ENCODE measurements at places on chromosomes 7 and 10.

GRCh38 chr7:77501192-77501515, 35.9 kb upstream of the PTPN12 start:
- DNase-seq = no peak

DNA sequence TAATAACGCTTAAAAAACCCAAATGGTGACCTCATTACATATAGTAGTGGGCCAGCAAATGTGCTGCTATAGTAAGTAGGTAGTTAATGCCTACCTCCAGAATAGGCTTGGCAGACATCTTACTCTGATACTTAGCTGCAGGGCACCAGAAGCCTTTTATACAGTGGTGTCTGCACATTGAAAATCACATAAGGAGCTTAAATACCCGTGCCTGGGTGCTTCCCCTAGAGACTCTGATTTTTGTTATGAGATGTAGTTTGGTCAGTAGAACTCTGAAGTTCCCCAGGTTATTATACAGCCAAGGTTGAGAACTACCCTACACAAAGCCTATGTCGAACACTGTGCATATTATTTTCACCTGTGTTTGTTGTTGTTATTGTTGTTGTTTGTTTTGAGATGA, 47.2 kb downstream of the ANKIB1 start:
- no peak for DNase-seq

- no peak for DNase-seq
Measured at GRCh38 chr7:138105221-138105620, 29.0 kb downstream of the AKR1D1 start.

DNA sequence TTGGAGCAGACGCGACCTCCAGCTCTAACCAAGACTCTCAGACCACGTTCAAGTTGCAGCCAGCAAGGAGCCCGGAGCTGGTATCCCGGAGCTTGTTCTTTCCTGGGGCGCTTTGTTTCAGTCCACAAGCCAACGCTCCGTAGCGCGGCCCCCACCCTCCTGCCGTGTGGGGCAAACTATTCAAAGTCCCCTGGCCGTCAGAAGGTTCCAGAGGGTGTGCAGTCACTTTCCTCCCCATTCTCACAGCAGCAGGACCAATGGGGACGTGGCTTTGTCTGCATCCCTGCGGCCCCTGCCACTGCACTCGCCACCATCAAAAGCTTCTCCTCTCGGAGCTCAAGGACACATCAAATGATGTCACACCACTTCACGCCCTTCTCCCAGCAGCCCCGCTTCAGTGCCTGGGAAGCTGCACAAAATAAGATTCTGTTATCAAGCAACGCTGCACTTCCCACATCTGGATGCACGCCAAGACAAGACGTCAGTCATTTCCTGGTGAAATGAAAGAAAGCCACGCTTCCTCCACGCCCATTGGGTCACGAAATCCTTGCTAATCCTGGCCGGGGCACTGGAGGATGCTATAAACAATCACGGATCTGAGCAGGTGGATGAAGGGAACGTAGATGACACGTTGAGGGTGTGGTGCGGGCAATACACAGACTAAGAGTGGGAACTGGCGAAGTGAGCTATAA, 348.2 kb downstream of the PTPRN2 start:
- DNase-seq = no peak

All from stimulated activated CD8-positive, alpha-beta memory T cell treated with anti-CD3 and anti-CD28 coated beads, Interleukin-15, amount 100 ng/mL, for 24 hours (primary cell).